ENCODE measurements at places on chromosomes 5 and 9. TPM values are rescaled to one million over a fixed set of nuclear protein-coding genes. Genes with fewer than 3 reads are reported as not detected.

The ZNF354B gene
- 5.0 TPM for total RNA-seq

The PAX5 gene
- not detected for total RNA-seq

The ESM1 gene
- total RNA-seq, result 379 TPM

The CKMT2 gene
- 0.16 TPM for total RNA-seq

The ANGPTL2 gene
- 14.6 TPM for total RNA-seq

The VCP gene
- total RNA-seq, result 445 TPM

The SCAI gene
- total RNA-seq, result 2.3 TPM

The EGR1 gene
- total RNA-seq, result 0.32 TPM

The TMEM174 gene
- total RNA-seq, result not detected
